ENCODE measurements at places on chromosomes 7 and 10. TPM values are rescaled to one million over a fixed set of nuclear protein-coding genes. Genes with fewer than 3 reads are reported as not detected.

DNA sequence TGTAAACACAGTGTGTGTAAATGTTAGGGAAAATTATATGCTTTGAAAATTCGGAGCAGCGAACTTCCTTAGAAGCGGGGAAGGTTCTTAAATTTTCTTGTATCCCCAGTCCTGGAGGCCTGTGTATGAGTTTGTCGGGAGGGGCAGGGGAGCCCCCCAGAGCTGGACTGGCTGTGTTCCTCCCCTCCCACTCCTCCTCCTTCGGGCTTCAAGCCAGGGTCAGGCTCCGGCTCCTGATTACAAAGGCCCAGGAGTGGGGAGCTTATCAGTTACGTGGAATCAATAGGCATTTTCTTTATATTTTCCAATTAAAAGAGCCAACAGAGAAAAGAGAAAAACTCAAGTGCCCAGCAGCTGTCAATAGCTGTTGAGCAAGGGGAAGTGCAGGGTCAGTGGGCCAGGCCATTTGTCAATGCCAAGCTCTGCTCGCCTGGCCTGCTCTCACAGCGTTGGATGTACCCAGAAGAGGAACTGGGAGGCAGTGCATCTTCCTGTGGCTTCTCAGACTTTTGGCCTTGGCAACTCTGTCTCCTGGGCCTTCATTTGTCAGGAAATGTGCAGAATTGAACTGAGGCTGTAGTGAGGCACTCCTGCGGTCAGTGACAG is 156.9 kb upstream of the PCBD1 start:
- H3K4me1 ChIP-seq: no peaks in the 10 kb centered on the region
- H3K36me3 ChIP-seq: no peaks in the 10 kb centered on the region
- H3K27ac ChIP-seq: no peak overlapping the region
- DNase-seq: peak; percentile 70

The CPEB3 gene
- 6.9 TPM for total RNA-seq

- H3K36me3 ChIP-seq: no peaks in the 10 kb centered on the region
- H3K4me1 ChIP-seq: no peaks in the 10 kb centered on the region
- no peaks in the 10 kb centered on the region for H3K27me3 ChIP-seq
Observed at GRCh38 chr10:69674786-69675185, 44.7 kb downstream of the FAM241B start.

GRCh38 chr7:137579913-137580640 is 236.5 kb upstream of the PTN start:
- H3K4me1 ChIP-seq: no peaks in the 10 kb centered on the region
- no peaks in the 10 kb centered on the region for H3K36me3 ChIP-seq
- no peak overlapping the region for H3K4me3 ChIP-seq
- no peak for DNase-seq
- no peaks in the 10 kb centered on the region for H3K27me3 ChIP-seq
- no peak overlapping the region for H3K27ac ChIP-seq

DNA sequence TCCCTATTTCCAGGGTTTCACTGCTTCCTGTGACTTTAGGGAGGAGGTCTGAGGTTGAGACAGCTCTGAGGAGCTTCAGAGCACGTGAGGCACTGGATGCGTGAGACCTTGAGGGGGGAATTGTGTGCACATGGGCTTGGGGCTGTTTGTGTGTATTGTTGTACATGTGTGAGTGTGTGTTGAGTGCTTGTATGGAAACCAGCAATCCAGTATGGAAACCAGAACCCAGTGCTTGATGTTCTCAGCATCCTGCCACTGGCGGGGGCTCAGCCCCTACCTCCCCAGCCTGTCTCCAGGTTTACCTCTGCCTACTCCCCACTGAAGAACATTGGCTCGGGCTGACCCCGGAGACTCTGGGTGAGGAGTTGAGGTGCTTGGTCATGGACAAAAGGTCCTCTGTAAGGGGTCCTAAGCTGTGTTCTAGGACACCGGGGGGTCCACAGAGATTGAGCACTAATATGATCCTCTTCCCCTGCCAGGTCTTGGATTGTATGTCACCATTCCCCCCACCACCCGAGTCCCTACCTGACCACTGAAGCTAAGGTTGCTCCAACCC is 20.8 kb downstream of the SFTPD start:
- H3K4me3 ChIP-seq: no peak overlapping the region
- H3K27ac ChIP-seq: peak overlapping the region; percentile 76
- H3K4me1 ChIP-seq: peaks cover 11% of the 10 kb centered on the region
- no peak for DNase-seq
- H3K27me3 ChIP-seq: no peaks in the 10 kb centered on the region

The CADPS2 gene
- total RNA-seq: 41.1 TPM

GRCh38 chr7:45216181-45216580 is 58.6 kb downstream of the RAMP3 start:
- H3K4me1 ChIP-seq: no peaks in the 10 kb centered on the region
- H3K27me3 ChIP-seq: peaks cover 6% of the 10 kb centered on the region
- no peaks in the 10 kb centered on the region for H3K36me3 ChIP-seq
- H3K4me3 ChIP-seq: no peak overlapping the region
- H3K27ac ChIP-seq: no peak overlapping the region

GRCh38 chr10:28922127-28922526 is 244.8 kb downstream of the BAMBI start:
- no peak overlapping the region for H3K27ac ChIP-seq
- H3K36me3 ChIP-seq: no peaks in the 10 kb centered on the region
- DNase-seq: no peak
- H3K4me1 ChIP-seq: no peaks in the 10 kb centered on the region
- peaks cover 10% of the 10 kb centered on the region for H3K27me3 ChIP-seq

DNA sequence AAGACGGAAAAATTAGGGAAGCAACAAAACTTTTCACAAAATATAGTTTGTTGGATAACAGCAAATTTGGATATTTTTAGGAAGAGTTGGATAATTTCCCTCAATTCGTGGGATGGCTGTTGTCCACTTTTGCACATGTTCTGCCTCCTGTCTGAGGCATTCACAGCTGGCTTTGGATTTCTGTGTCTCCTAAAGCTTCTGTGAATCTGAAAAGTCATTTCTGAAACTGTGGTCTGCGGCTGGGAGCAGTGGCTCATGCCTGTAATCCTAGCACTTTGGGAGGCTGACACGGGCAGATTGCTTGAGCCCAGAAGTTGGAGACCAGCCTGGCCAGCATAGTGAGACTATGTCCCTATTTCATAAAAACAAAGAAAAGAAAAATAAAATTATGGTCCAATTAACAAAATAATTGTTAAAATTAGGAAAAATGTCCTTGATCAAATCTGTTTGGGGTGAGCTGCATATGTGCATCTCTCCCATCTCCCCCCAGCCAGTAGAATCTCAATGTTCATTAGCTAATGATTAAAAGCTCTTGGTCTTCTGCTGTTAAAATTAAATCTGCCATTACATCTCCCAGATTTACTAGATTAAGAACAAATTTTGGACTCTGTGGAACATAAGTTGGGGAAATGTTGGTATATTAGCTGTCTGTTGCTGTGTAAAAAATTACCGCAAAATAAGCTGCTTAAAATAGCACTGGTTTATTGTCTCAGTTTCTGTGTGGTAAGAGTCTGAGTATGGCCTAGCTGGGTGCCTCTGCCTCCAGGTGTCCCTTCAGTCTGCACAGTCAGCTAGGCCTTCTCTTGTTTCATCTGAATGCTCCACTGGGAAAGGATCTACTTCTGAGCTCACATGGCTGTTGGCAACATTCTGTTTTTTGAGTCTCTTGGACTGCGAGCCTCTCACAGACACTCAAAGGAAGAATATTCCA is 332.0 kb upstream of the FZD1 start:
- H3K4me3 ChIP-seq: no peak overlapping the region
- no peaks in the 10 kb centered on the region for H3K27me3 ChIP-seq
- H3K27ac ChIP-seq: no peak overlapping the region
- DNase-seq: no peak
- no peaks in the 10 kb centered on the region for H3K36me3 ChIP-seq

DNA sequence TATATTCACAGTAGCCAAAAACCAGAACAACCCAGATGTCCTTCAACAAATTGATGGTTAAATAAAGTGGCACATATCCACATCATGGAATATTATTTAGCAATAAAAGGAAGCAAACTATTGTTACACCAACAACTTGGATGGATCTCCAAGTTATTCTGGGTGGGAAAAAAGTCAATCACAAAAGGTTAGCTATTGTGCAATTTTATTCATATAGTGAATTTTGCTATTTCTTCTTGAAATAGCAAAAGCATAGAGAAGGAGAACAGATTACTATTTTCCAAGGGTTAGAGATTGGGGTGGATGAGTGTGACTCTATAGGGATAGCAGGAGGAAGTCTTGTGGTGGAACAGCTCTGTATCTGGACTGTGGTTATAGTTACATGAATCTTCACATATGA is 87.0 kb downstream of the PTPN20 start:
- H3K27ac ChIP-seq: no peak overlapping the region
- no peak overlapping the region for H3K4me3 ChIP-seq
- H3K4me1 ChIP-seq: no peaks in the 10 kb centered on the region
- DNase-seq: no peak
- H3K36me3 ChIP-seq: no peaks in the 10 kb centered on the region

Measured in lower lobe of right lung (tissue), 2 donors.